ENCODE measurements at places on chromosomes 7 and 10.

DNA sequence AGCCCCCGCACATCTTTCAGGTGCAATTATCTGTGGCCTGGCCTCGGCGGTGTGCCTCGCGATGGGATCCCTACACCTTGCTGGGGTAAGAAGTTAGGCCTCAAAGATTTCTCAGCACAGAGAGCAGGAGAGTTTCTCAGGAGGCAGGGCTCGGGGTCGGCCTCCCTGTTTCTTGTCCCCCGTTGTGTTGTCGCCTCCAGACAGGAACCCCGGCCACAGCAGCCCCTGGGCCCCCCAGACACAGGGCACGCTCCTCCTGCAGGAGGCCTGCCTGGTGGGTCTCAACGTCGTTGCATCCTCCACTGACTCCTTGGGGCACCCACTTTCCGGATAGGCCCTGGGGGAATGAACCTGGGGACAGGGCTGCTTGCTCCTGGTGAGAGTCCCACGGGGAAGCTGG, 229.1 kb upstream of the SHH start:
- no peak for DNase-seq

DNA sequence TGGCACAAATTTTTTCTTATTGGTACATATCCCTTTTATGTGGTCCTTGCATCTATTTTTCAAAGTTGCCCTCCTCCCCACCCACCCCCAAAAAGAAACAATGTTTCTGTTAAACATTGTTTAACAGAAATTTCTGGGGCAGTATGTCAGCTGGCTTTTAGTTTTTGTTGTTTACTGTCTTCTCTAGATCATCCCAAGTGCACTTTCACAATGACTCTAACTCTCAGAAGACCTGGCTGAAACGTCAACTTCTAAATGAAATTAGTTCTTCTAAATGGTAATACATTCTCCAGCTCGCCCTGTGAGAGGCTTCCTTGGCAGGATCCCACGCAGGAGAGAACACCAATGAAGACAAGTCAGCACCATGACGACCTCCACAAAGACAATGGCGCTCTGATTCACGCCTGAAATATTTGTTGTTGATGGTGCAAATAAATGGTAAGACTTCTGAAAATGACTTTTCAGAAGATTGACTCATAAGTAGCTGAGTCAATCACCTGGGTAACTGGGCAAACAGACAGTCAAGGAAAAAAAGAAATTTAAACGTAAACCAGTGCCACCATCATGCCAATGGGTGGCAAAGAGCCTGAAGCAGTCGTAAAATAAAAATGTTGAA, 293.7 kb downstream of the FZD1 start:
- DNase-seq: peak; percentile 99

DNA sequence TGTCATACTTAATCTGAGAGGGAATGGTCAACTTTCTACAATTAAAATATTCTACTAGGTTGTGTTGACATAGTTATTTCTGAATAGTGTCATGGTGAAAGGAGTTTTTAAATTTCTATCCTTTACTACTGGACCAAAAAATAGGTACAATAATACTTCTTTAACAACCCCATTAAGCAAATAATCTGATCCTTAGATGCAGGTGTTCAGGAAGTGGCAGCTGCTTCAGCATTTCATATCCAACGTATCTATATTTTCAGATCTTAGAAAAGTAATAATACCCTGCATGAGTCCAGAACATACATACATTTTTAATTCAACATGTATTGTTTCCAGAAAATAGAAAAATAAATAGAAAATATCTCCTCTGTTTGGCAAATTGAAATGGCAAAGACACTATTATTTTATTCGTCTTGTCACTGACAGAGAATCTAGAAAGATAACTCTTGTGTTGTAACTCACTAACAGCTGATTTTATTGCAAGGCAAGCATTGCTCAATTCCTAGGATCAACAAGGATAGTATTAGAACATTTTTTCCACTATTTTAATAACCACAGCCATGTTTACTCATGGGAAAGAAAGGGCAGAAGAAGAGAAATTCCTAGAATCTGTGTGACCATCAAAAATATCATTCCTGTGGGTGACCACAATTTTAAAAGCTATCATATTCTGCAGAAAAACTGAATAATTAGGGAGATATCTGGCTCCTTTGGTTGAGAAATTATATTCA, 159.3 kb upstream of the CNTNAP2 start:
- DNase-seq: peak; percentile 1

- peak; percentile 11 for DNase-seq
These were observed 167.7 kb downstream of the DGKB start for GRCh38 chr7:14734839-14735321.

DNA sequence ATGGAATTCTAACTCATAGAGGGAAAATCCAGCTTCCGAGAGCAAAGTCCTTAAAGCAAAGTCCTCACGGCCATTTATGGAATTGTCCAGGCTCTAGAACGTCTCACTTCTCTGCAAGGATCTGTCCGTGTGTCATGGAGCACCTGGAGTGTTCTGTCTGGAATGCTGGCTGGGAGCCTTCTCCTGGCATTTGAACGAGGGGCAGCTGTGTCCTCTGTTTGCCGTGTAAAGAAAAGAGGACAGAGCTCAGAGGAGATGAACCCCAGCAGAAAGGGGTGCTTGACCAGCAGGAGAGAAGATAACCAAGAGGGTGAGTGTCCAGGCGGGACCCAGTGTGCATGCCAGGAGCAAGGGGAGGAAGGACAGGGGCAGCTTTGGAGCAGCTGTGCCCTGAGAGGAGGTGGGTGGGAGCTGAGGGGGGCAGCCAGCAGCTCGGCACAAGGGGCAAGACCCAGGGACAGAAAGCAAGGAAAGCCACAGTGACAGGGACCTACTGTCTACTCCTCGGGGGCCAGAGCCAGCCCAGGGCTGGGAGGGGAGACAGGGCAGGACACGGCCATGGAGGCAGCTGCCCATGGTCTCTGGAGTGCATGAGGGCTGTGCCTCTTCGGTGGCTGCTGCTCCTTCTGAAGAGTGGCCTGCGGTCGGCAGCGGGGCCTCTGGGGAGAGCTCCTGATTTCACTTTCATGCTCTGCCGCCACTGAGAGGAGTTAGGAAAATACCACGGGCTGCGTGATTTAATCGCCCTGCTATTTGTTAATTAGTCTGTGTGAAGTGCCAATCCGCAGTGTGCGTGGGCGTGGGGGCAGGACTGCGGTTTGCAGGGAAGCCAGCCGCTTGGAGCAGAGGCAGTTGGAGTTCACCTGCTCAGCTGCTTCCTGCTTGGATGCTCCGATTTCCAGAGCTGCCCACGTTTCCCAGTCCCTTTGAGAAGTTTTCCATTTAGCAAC, 149.3 kb upstream of the SHH start:
- DNase-seq: peak; percentile 93

GRCh38 chr7:110557136-110557535, 533.8 kb upstream of the LRRN3 start:
- no peak for DNase-seq

GRCh38 chr7:116551692-116552091, 26.9 kb downstream of the CAV1 start:
- DNase-seq: no peak

Measured in LHCN-M2 (cell line).